ENCODE measurements at places on chromosomes 5 and 9.

DNA sequence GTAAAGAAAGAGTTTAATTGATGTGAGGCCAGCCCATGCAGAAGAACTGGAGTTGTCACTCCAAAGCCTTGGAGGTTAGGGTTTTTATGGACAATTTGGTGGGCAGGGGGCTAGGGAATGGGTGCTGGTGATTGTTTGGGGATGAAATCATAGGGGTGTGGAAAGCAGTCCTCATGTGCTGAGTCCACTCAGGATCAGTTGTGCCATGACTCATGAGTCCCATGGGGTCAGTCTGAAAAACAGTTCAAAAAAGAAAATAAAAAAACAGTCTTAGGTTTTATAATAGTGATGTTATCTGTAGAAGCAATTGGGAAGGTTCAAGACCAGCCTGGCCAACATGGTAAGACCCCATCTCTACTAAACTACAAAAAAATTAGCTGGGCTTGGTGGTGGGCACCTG is 162.3 kb downstream of the KDM4C start:
- no peak for DNase-seq

GRCh38 chr5:169369130-169369529 is 68.2 kb upstream of the SLIT3 start:
- DNase-seq, result no peak

DNA sequence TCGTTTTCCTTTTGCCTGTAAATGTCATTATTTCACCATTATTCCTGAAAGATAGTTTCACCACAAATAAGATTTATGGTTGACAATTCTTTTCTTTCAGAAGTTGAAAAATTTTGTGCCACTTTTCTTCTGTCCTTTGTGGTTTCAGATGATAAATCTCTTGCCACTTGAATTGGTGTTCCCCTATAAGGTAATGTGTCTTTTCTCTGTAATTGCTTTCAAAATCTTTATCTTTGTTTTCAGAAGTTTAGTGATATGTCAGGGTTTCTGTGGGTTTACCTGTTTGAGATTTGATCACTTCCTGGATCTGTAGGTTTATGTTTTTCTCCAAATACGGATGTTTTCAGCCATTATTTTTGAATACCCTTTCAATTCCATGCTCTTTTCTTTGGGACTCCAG is 14.6 kb downstream of the RASA1 start:
- DNase-seq, result no peak

DNA sequence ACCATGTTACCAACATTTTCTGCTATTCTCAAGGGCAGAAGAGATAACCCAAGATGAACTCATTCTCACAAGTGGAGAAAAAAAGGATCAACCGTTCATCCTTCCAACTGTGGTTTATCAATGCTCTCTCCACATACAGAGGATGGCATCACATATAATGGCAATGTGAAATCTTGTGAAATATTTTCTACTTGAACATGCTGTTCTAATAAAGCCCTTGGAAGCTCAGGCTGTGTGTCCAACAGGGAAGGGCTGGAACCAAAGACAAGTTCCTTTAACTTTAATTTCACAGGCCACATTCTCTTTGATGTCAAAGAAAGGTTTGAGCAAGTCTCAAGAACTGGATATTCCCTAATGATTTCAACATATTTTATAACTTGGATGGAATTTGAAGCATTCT is 230.5 kb downstream of the SPOCK1 start:
- no peak for DNase-seq

DNA sequence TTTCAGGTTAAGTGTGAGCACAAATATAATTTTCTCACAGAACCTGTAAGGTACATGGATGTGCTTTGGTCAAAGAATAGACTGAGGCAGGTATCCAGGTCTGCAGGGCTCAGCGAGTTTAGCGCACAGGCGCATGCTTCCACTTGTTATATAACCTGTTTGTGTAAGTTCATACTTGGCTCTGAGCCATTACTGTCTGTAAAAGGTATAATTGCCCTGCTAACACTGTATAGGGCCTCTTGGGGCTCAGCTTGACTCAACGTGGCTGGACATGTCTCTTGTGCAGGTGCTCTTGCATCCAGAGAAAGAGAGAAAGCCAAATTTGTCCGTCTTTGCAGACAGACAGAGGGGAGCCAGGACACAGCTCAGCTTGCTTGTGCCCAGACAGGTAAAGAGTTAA is 759.6 kb downstream of the MTRR start:
- DNase-seq, result no peak

- no peak for DNase-seq
These were observed 9.9 kb downstream of the GABBR2 start for GRCh38 chr9:98698856-98699255.

DNA sequence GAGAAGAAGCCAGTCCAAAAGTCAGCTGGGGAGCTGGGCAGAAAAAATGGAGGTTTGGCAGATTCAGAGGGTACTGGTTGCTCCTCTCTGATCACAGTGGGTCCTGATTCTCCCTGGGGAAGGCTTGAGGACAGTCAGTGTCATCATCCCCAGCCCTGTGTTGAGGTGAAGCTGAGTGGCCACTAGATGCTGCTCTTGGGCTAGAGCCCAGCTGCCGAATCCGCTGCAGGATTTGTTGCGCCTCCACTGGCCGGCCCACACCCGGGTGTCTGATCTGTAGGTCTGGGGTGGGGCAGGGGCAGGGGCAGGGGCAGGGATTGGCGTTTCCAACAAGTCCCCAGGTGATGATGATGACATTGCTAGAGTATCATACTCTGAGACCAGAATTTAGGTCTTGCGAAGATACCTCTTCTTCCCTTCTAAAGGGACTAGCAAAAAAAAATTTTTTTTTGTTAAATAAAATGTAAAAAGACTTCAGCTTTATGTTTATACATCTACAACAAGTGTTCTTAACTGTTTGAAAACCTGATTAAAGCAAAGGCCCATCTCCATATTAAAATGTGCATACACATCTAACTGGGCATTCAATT is 106.8 kb downstream of the PDE6A start:
- DNase-seq, result no peak

GRCh38 chr5:105088102-105088501 is 1525.5 kb upstream of the NUDT12 start:
- no peak for DNase-seq

DNA sequence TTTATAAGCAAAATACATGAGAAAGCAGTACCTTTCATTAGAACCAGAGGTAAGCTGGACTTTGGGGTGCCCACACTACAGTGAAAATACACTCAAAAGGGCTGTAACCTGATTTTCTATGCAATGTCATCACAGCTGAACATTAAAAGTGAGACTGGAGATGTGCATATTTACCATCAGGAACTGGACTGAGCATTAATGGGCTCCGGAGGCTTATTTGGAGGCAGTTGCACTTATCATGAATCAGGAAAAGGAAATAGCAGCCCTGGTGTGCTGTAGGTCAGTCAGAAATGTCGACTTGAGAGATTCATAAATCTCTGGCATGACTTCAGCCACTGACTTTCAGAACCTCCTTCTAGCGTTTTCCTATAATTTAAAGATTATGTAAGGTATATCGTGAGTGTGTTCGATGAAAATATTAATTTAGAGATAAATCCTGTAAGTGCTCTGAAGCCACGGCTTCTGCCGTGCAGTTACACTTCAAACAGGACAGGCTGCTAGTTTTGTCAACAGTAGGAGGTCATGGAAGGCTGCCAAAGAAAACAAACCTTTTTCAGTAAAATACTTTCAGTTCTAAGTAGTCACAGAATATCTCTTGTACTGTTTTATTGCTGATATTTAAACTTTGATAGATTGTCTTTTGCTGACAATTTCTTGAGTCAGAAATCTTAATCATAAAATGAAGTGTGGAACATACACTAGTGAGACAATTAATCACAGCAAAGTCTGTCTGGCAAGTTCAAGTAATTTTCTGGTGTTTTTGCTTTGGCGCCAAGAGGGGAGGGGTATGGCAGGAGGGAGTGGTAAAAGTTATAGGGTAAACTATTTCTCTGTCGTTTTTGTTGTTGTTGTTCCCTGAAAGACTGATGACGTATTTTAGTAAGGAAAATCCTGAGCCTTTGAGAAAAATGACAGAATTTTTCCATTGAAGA is 939.7 kb downstream of the NR2F1-AS1 start:
- DNase-seq, result no peak

- DNase-seq, result no peak
These were observed 241.4 kb downstream of the HINT1 start for GRCh38 chr5:130923543-130924124.

DNA sequence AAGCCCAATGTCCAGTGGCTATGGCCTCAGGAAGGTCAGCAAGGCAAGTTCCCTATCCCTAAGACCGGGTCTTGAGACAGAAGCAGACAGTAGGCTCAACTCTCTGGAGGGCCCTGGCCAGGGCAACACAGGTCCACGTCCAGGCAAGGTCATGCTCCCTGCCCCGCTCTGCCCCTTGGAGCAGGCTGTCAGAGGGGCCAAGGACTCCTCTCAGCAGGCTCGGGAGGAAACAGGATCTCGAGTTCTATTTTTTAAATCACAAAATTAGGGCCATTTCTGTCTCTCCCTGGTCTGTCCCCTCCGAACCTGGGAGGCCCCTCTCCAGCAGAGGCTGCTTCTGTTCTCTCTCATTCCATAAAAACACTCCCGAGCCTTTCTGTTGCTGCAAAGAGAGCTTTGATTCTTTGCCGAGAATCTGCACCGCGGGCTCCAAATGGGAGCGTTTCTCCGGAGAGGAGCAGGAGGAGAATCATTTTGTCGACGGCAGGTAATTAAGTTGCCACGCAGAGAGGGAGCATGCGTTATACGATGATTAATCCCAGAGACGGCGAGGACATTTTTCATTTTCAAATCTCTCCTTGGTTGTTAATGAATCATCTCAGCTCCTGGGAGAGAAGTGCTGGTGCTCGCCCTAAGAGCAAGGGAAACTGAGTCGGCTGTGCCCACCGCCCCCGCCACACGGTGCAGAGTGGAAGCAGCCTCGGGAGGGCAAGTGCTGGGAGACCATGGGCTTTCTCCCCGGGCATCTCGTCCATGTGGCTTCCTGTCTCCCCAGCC is 24.5 kb upstream of the FCN1 start:
- no peak for DNase-seq

DNA sequence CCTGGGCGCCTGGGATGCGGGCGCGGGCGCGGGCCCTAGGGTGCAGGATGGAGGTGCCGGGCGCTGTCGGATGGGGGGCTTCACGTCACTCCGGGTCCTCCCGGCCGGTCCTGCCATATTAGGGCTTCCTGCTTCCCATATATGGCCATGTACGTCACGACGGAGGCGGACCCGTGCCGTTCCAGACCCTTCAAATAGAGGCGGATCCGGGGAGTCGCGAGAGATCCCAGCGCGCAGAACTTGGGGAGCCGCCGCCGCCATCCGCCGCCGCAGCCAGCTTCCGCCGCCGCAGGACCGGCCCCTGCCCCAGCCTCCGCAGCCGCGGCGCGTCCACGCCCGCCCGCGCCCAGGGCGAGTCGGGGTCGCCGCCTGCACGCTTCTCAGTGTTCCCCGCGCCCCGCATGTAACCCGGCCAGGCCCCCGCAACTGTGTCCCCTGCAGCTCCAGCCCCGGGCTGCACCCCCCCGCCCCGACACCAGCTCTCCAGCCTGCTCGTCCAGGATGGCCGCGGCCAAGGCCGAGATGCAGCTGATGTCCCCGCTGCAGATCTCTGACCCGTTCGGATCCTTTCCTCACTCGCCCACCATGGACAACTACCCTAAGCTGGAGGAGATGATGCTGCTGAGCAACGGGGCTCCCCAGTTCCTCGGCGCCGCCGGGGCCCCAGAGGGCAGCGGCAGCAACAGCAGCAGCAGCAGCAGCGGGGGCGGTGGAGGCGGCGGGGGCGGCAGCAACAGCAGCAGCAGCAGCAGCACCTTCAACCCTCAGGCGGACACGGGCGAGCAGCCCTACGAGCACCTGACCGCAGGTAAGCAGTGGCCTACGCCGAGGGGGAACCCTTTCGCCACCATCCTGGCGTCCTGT is at the start of gene EGR1:
EGR1 (plus strand) TSS at position 219 of the 864 bp plus-strand sequence; CDS start at position 502, 283 bp downstream.
- peak; percentile 95 for DNase-seq

- no peak for DNase-seq
These were observed 40.4 kb upstream of the UNC5A start for GRCh38 chr5:176769911-176770310.

DNA sequence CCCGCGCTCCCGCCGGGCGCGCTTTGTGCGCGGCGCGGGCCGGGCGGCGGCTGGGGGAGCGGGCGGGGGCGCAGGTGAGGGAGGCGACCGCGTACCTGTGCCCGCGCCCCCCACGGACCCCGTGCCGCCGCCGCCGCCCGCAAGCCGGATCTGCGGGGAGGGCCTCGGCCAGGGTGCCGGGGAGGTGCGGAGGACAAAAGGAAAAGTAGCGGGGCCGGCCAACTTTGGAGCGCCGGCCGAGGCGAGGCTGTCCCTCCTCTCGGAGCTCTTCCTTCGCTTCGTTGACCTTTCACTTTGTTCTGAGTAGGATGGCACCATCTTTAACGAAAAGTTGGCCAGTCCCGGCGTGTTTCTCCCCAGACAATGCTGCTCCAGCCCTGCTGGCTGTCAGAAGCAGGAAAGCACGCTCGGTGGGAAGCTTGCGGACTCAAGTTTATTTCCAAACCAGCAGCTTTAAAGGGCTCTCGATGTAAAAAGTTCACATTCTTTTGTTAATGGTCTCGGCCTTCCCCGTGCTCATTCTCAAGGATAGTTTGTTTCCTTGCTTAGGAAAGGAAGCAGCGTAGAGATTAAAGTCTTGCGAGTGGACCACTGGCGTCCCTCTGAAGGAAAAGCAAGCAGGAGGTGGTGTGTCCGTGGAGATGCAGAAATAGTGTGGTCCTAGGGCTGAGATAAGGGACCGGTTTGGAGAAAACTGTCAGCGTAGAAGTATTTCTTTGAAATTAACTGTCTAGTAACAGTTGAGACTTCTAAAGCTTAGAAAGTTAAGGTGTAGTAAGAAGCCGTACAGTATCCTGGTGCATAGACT is 639 bp downstream of the EHMT1 start:
- no peak for DNase-seq

DNA sequence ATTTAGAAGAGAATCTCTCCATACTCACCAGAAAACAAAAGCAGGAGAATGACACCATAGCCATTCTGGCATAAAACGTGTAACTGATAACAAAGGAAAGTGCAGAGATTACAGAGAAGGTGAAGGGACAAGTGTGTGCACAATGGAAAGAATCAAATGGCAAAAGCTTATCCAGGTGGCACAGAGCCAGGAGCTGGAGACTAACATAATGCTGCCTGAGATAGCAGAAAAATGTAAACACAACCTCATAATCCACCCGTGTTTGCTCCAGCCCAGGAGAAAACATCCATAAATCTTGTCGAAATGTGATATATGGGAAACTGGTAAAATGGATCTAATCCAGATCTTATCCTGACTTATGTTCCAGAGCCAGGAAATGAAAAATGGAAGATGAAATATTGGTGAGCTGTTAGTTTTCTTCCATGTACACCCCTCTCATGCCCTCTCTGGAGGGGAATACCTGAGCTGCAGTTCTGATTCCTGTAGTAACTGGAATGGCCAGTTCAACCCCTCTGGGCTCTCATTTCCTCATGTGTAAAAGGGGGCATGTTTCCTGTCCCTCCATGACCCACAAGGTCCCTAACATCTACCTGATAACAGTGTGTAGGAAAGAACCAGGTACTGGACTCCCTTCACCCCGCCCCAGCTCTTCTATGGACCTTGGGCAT is 212.3 kb upstream of the DAPK1 start:
- no peak for DNase-seq

DNA sequence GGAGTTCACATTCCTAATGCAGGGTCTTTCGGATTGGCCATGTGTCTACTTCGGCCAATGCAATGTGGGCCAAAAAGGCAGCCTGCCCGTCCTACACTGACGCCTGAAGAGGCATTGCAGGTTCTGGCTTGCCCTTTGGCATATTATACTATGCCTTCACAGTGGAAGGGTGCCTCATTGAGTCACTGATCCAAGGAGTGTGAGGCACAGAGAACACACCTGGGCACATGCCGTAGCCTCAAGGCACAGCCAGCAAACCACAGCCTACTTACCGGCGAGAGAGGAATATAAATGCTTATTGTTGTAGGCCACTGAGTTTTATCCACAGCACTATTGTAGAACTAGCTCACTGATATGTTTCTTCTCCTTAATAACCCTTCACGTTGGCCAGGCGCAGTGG is 409.6 kb downstream of the GADD45G start:
- DNase-seq, result no peak
